ENCODE measurements at places on chromosomes 11 and 22.

DNA sequence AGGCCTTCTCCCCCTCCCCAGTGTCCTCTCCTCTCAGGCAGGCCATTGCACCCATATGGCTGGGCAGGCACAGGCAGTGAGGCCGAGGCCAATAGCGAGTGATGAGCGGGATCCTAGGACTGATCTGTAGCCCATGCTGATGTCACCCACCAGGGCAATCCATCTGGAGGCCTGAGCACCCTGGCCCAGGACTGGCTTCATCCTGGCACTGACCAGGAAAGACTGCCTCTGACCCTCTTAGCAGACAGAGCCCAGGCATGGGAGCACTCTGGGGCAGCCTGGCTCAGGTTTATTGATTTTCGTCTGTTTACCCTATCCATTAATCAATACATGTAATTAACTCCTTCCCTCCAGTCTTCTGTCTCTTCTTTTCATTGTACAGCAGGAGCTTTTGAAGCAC, 5.1 kb upstream of the TIRAP start:
- no peak for DNase-seq

DNA sequence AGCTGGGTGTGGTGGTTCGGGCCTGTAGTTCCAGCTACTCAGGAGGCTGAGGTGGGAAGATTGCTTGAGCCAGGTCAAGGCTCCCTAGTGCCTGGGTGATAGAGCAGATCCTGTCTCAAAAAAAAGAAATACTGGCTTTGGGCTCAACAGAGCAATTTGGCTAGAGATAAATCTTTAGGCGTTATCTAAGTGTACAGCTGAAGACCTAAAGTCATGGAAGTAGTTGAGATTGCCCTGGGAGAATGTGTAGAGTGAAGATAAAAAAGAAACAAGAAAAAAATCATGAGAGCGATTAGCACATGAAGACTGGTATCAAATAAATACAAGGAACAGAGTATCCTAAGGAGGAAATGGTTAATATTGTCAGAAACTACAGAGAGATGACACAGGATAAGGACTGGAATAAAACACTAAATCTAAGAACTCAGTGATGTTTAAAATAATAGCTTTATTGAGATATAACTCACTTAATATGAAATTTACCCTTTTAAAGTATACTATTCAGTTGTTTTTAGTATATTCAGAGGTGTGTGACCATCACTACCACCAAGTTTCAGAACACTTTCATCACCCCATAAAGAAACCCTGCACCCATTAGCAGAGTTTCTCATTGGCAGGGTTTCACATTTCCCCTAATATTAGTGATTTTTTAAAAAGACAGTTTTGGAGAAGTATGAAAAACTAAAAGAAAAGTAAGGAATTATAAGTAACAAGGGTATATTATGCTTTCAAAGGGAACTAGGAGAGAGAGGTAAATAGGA, 20.7 kb downstream of the PIK3C2A start:
- DNase-seq, result no peak

- no peak for DNase-seq
Observed at GRCh38 chr11:8503910-8504364, 90.1 kb downstream of the STK33 start.

DNA sequence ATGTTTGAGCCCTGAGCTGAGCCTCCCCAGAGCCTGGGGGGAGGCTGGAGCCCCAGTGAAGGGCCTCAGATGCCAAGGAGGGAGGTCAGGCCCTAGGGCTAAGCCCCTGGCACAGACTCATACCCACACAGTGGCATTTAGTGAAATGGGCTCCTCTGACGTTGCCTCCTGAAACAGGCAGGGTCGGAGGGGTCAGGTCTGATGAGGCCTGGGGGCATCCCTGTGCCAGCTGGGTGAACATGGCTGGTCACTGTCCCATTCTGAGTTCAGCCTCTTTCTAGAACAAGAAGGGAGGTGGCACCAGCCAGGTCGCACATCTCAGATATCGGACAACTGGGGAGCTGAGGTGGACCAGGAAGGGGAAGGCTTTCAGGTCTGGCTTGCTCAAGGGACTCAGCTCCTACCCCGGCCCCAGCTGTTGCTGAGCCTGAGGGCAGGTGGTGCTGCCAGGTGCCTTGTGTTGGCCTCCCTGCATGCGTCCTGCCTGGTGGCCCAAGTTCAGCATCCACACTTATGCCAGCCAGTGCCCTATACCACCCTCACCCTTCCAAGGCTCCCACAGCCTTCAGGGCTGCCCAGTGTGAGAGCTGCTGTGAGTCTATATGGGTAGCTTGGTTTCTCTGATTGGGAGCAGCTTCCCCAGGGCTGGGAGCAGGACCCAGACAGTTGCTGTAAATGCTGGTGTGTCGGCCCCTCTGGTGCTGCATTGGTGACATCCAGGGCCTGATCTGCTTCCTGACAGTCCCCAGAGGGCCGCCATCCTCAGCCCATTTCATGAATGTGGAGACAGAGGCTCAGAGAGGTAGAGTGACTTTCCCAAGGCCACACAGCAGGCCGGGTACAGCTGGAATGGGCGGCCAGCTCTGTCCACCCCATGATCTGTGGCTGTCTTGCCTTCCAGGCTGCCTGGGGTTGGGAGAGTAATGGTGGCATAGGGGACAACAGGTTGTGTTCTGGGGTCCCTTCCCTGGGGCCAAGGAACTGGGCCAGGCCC, 32.8 kb upstream of the PPARA start:
- no peak for DNase-seq

DNA sequence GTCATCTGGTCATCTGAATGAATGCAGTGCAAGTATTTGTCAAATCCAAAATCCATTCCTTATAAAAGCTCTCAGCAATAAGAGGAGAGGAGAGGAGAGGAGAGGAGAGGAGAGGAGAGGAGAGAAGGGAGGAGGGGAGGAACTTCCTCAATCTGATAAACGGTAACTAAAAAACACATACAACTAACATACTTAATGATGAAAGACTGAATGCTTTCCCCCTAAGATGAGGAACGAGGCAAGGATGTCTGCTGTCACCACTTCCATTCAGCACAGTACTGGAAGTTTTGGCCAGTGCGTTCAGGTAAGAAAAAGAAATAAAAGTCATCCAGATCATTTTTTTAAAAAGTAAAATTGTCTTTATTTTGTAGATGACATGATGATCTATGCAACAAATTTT, 80.4 kb downstream of the CD82 start:
- DNase-seq, result no peak

Measured in RPMI8226 (cell line).